ENCODE measurements at places on chromosomes 5 and 9.
A peak's percentile ranks its signal among the peaks of the same experiment; 100 is the strongest.

GRCh38 chr9:94951324-94952135 lies 225.0 kb downstream of the AOPEP start:
- no peak for DNase-seq
- H3K27me3 ChIP-seq, result no peaks in the 10 kb centered on the region
- no peak overlapping the region for H3K4me3 ChIP-seq
- H3K36me3 ChIP-seq, result no peaks in the 10 kb centered on the region

DNA sequence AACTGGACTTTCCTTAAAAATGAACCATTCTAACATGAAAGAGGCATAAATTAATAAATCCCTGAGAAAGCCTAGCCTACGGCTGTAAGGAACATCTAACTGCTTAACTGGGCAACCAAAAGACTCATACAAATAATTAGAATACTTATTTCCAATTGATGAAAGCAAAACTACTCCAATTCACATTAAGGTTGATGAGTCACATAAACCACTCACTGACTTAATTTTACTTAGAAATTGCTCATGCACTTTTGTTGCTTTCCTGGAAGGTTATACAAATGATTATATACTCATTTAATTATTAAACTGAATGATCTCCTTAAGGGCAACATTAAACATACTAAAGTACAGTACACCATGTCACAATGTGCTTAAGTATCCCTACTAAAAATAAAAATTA lies 101.9 kb downstream of the NFIB start:
- H3K4me1 ChIP-seq, result peaks cover 65% of the 10 kb centered on the region
- no peaks in the 10 kb centered on the region for H3K27me3 ChIP-seq
- no peak overlapping the region for H3K27ac ChIP-seq
- H3K4me3 ChIP-seq, result no peak overlapping the region

DNA sequence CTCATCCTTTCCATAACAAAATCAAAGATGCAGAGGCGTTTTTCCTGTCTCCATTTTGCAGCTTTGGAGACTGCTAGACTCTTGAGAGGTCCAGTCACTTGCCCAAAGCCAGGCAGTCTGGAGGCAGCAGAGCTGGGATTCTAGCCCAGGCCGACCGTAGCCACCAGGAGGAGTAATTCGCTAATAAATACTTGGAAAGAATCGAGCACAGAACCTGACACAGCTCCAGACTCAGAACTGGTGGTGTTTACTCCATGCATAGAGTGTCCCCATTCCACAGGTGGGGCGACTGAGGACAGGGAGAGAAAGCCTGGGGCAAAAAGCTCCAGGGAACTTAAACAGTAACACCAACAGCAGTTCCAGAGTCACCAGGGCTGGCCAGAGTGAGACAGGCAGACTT lies 10.7 kb upstream of the CERCAM start:
- H3K4me1 ChIP-seq, result no peaks in the 10 kb centered on the region
- no peaks in the 10 kb centered on the region for H3K36me3 ChIP-seq
- no peak overlapping the region for H3K27ac ChIP-seq
- no peak overlapping the region for H3K4me3 ChIP-seq

DNA sequence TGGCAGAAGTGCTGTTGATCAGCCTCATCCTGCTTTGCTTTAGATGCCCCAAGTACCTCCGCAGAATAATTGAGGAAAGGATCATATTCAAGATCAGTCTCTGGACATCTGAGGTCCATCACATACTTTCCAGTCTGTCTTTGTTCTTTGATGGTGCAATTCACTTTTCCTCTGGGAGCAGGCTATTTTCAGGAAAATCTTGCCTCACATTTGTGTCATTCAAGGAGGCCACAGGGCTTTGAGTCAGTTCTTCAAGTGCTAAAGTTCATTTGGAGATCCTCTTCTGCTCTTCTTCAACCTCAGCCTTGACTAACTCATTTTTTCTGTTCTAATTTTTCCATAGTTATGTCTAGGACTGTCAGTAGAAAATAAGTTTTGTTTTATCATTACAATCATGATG lies 18.6 kb downstream of the EQTN start:
- no peaks in the 10 kb centered on the region for H3K36me3 ChIP-seq
- H3K4me3 ChIP-seq, result no peak overlapping the region
- no peak for DNase-seq
- H3K4me1 ChIP-seq, result no peaks in the 10 kb centered on the region

DNA sequence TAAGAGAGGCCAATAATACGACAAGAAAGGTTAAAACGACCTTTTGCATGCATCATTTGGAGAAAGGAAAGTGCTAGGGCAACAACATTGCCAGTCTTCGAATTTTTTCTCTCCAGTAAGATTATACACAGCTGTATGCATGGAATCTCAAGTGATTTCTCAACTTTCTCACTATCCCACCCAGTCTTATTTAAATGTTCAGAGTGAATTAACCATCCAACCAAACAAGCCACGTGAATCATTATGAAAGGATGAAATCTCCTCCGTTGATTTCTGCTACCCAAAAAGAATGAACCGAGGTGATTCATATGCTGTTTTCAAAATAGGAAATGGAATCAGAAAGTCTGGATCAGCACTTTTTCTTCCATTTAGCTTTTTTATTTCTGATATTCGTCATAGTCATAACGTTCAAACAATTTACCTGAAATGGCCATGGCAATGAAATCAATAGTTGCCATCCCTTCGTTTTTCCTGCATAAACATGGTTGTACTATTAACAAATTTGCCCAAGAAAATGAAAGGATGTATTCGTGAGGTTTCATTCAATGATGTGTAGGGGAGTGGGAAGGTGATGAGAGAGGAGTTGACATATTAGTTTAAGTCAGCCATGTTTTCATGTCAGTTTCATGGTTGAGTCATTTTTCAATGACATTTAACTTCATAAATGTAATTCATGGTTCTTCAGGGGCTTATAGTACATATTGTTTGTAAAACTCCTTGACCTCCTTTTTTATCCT lies 170.9 kb upstream of the WWC1 start:
- H3K27ac ChIP-seq, result no peak overlapping the region
- no peak for DNase-seq
- no peaks in the 10 kb centered on the region for H3K36me3 ChIP-seq
- H3K4me1 ChIP-seq, result no peaks in the 10 kb centered on the region
- H3K4me3 ChIP-seq, result no peak overlapping the region

- H3K36me3 ChIP-seq, result no peaks in the 10 kb centered on the region
- no peak for DNase-seq
- peaks cover 7% of the 10 kb centered on the region for H3K4me1 ChIP-seq
- no peak overlapping the region for H3K4me3 ChIP-seq
- H3K27me3 ChIP-seq, result no peaks in the 10 kb centered on the region
- no peak overlapping the region for H3K27ac ChIP-seq
Measured at GRCh38 chr5:73199671-73200070, 26.7 kb downstream of the TMEM174 start.

DNA sequence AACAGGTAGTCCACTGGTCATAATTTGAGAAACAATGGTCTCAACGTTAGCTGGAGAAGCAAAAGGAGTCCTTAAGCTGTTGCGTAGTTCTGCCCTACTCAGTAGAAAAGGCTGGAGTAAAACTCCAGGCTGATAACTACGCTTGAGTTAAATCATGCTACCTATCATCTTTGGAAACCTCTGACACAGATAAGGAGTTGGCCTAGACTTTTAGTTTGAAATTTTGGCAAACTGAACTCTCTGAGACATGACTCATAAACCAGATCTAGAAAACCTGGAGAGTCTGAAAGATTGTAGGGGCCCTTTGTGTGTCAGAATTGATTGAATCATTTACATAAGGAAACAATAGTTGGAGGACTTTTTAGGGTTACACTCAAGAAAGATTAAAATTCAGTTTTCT lies 26.3 kb downstream of the NMUR2 start:
- no peak overlapping the region for H3K4me3 ChIP-seq
- no peaks in the 10 kb centered on the region for H3K27me3 ChIP-seq
- H3K27ac ChIP-seq, result no peak overlapping the region
- no peak for DNase-seq
- no peaks in the 10 kb centered on the region for H3K4me1 ChIP-seq

- no peak for DNase-seq
- H3K4me1 ChIP-seq, result no peaks in the 10 kb centered on the region
- H3K4me3 ChIP-seq, result no peak overlapping the region
- no peaks in the 10 kb centered on the region for H3K36me3 ChIP-seq
Measured at GRCh38 chr9:72294936-72295335, 70.1 kb downstream of the ZFAND5 start.

DNA sequence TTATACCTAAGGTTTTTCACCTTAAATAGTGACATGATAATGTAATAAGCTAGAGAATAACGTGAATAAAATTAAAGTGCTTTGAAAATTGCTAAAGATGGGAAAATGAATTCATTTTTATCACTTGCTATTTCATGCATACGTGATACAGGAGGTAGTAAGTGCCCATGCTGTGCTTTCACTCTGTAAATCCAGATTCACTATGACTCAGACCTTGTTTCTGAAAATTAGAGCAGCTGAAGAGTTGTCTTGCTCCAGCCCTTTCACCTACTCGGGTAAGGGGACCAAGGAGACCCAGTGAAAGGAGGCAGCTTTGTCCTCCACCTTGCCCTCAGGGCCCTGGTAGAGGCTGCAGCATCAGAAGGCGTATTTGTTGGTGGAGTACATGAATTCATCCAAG lies 87.9 kb downstream of the ANKH start:
- DNase-seq, result no peak
- peaks cover 4% of the 10 kb centered on the region for H3K4me1 ChIP-seq
- H3K4me3 ChIP-seq, result no peak overlapping the region
- H3K27me3 ChIP-seq, result no peaks in the 10 kb centered on the region

DNA sequence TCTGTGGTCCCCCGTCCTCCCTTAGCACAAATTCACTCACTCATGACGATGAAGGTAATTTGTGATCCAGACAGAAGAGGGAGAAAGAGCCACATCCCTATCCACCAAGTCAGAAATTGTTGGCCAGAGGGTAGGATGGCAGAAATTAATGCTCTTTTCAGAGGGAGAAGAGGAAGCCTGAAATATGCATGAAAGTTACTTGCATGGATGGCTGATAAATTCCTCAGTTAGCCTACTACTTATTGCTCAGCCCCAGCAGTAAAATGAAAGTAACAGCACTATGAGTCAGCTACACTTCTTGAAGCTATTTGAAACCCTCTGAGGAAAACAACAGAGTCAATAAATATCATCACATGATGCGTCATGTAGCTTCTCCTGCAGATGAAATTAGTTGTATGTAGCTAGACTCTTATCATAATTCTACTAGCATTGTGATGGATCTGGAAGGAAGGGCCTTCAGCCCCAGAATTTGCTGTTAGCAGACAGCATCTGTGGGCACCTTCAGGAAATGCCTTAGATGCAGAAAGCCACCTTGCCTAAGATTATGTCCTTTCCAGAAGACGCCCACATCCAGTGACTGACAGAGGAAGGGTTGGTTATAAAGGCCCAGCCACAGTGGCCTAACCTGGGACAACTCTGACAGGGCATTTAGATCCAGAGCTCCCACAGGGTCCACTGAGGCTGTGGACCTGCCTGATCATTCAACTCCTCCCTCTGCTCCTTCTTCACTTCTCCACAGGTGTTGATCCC lies 81.2 kb upstream of the CCDC112 start:
- H3K36me3 ChIP-seq, result no peaks in the 10 kb centered on the region
- peaks cover 10% of the 10 kb centered on the region for H3K4me1 ChIP-seq
- H3K27ac ChIP-seq, result peak overlapping the region; percentile 51
- DNase-seq, result no peak

DNA sequence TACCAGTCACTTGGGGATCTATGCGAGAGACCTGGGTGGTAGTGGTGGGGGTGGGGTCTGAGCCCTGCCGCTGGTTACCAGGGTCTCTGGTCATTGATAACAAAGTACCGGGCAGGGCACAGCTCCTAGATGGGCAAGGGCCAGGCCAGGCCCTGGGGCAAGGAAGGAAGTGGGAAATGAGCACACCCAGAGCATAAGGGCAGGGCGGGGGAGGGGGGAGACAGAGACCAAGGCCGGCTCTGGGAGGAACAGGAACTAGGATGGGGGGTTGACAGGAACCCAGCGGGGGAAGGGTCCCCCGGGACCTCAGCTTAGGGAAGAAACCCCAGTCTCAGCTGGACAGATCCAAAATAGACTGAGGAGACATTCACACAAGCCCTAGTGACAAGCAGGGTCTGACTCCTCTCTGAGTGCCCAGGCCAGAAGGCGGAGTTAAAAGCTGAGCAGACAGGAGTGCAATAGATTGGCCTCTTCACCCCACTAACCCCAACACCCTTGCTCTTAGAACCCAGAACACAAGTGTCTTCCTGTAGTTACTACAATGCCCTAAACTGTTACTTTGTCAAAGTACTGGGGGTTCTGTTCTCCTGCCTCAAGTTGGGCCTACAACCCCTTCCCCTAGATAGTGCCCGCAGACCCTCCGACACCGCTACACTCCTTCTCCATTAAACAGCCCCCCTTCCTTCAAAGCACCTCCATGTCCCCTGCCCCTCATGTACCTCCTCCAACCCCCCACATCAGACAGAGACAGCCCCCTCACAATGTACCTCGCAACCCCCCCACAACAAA lies 628 bp downstream of the ATOSB start:
- H3K27ac ChIP-seq, result peak overlapping the region; percentile 90
- no peaks in the 10 kb centered on the region for H3K36me3 ChIP-seq
- H3K27me3 ChIP-seq, result no peaks in the 10 kb centered on the region
- peak overlapping the region; percentile 65 for H3K4me3 ChIP-seq
- H3K4me1 ChIP-seq, result peaks cover 62% of the 10 kb centered on the region

DNA sequence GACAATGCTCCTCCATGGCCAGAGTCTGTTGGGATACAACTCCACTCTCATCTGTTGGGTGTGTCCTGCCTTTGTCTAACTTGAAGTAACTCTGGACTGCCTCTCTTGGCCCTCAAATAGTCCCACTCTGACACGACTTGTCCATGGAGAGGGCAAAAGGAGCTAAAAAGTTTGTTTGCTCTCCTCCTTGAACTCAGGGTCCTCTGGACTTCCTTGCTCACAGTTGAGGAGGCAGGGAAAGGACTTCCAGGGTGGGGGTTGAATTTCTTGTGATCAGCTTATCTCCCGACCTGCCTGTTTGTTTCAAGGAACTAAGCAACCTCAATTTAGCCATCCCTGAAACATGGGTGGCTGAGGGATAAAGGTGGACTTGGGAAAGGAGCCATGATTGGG lies 11.7 kb downstream of the DNAJB5 start:
- H3K4me3 ChIP-seq, result no peak overlapping the region
- DNase-seq, result no peak
- H3K27ac ChIP-seq, result no peak overlapping the region
- H3K36me3 ChIP-seq, result peaks cover 18% of the 10 kb centered on the region
- no peaks in the 10 kb centered on the region for H3K27me3 ChIP-seq

- no peaks in the 10 kb centered on the region for H3K27me3 ChIP-seq
- H3K36me3 ChIP-seq, result no peaks in the 10 kb centered on the region
Measured at GRCh38 chr9:3873818-3874217, 348.0 kb upstream of the RFX3 start.

DNA sequence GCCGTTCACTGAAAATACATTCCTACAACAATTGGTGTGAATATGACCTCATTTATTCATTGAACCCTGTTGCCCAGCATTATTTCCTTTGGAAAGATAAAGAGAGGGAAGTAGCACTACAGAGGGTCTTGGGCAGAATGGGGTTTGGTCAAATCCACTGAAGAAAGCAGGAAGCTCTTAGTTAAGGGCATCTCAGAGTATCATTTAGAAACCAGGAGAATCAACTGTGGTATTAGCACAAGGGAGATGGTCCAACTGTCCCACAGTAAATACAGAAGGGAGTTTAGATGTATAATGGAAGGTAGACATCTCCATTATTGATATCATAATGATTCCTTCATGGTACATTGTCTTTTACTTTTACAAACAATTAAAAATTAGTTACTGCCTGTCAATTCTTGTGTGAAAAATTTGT lies 47.1 kb downstream of the LIX1 start:
- no peak overlapping the region for H3K4me3 ChIP-seq
- H3K27ac ChIP-seq, result no peak overlapping the region
- no peak for DNase-seq
- H3K4me1 ChIP-seq, result peaks cover 10% of the 10 kb centered on the region

GRCh38 chr5:72681781-72682180 lies 134.7 kb upstream of the TNPO1 start:
- H3K36me3 ChIP-seq, result no peaks in the 10 kb centered on the region
- no peak overlapping the region for H3K4me3 ChIP-seq
- DNase-seq, result no peak
- H3K27me3 ChIP-seq, result no peaks in the 10 kb centered on the region
- H3K27ac ChIP-seq, result no peak overlapping the region

All from right atrium auricular region (tissue), 2 donors.